COR-L47 (cell line): ENCODE measurements at places on chromosomes 12 and 14.
A peak's percentile ranks its signal among the peaks of the same experiment; 100 is the strongest.

DNA sequence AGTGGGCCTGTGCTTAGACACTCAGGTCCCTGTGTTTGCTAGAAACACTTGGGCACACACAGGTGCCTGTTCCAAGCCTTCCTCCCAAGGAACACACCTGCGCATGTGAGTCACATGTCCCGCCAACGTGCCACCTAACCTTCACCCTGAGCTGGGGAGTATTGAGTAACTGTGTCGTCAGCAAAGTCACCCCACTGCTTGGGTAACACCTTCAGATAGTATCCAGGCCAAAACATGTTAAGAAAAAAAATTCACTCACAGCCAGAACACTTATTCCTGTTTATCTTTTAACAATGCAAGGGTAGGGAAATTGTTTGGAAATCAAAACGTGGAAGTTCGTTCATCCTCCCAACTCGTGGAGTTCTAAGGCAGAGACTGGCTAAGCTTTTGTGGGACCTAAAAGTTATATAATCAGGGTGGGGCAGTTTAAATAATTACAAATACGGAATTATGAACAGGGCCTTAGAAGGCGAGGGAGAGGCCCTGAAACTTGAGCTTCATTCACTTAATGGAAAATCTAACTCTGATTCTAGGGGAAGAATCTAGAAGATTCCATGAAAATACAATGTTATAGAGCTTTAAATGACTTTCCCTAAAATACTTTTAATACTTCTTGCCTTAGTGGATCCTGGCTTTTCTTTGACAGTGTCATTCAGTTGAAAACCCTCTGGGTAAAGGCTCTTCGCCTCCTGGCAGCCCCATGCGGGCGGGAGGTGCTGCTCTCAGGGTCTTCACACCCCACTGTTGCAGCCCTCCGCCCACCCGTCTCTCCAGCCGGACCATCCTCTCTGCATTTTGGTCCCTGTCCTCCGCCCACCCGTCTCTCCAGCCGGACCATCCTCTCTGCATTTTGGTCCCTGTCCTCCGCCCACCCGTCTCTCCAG is 30.3 kb upstream of the ADIPOR2 start:
- no peak for DNase-seq

DNA sequence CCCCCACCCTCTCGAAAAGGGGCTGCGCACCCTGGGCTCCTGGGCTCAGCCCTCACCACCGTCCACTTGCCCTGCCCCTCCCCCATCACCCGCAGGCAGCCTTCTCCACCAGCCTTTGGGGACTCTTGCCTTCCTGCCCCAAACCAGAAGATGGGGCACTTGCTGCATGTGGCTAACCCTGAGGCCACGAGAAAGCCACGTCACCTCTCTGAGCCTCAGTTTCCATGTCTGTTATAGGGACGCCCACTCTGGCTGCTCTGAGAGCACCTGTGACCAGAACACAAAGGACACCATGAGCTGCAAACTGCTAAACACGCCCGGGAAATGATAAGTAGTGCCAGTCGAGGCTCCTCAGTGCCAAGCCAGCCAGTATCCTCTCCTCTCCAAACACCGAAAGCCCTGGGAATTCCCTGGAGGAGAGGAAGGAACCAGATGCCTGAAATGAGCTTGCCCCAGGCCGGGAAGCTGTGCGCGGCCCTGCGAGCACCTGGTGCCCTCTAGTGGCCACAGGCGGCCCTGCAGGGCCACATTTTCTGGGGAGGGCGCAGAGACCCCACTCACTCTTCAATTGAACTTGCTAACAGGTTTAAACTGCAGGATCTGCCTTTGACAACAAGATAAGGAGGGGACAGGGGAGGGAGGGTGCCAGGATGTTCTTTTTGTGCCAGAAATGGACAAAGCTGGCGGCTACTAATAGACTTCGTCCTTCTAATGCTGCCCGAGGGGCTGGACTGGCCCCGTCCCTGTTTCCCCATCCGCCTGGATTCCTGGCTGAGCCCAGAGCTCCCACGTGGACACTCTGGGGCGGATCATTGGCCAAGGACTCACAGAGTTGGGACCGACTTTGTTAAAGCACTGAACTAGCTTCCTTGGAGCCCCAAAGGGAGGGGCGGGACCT is 10.2 kb upstream of the SERPINA9 start:
- DNase-seq, result peak; percentile 29

DNA sequence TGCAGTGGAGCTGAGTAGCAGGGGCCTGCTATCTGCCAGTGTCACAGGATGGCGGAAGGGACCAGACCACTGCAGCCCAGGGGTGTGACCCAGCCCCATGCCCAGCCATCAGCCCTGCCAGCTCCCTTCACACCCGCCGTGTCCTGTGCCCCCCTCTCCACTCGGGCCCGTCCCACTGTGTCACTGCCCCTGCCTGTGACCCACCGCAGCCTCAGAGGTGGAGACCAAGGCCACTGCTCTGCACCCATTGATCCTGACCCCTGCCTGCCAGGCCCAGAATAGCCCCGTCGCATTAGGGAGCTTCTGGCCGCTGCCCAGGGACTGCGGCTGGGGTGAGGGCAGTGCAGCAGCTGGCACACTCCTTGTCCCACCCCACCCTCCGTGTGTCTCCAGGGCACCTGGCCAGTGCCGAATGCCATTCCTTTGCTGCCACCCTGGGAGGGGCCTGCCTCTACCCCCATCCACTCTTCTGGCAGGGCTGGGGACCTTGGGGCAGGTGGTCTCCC is 2.1 kb upstream of the CRIP2 start:
- no peak for DNase-seq

- peak; percentile 33 for DNase-seq
Observed at GRCh38 chr14:64704743-64705380, 638 bp downstream of the PLEKHG3 start.

GRCh38 chr12:67419810-67420209 is 150.7 kb downstream of the CAND1 start:
- peak; percentile 88 for DNase-seq
